ENCODE measurements at places on chromosomes 12 and 14.

DNA sequence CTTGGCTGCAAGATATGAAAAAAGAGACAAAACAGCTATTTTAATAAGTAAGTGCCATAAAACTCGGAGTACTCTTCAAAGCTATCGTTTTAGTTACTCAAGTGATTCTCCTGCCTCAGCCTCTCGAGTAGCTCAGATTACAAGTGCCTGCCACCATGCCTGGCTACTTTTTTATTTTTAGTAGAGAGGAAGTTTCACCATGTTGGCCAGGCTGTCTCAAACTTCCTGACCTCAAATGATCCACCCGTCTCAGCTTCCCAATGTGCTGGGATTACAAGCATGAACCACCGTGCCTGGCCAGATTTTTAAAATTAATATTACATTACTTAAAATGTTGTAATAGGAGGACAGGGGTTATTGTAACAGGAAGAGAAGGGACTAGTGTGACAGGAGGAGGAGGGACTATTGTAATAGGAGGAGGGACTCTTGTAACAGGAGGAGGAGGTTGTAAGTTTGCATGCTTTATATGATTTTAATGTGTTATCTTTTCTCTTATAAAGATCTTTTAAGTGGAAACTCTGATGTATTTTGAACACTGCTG lies 61.3 kb downstream of the KITLG start:
- no peak for DNase-seq

GRCh38 chr14:79281244-79282152 lies 929.8 kb downstream of the DIO2 start:
- DNase-seq, result peak; percentile 8

DNA sequence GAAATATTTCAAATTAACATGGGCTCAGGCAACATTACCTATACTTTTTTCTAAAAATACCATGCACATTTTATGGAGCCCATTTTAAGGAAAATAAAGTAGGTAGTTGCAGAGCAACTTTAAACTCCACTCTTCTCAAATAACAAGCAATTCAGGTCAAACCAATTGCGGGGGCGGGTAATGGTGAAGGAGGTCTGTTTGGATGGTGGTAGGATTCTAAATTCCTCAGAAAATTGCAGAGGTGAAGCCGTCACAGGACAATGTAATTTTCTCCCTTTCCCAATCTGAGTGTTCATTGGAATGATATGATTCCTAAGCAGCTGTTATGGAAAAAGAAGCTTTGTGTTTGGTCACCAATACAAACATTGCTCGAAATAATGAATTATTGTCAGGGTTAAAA lies 11.6 kb downstream of the PKP2 start:
- DNase-seq, result no peak

DNA sequence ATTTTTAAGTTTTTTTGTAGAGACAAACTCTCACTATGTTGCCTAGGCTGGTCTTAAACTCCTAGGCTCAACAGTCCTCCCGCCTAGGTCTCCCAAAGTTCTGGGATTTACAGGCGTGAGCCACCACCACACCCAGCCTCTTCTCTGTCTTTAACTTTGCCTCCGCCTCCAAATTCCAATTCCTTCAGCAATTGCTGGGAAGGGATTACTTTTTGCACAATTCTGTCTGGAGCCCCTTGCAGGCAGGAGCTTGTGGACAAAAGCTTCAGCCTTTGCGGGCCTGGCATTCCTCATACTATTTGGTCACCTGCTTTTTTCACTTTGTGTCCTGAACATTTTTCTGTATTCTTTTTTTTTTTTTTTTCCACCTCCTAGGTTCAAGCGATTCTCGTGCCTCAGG lies 26.0 kb downstream of the SH2B3 start:
- no peak for DNase-seq

GRCh38 chr12:47722941-47723631 lies 2.2 kb downstream of the ENDOU start:
- DNase-seq, result no peak

DNA sequence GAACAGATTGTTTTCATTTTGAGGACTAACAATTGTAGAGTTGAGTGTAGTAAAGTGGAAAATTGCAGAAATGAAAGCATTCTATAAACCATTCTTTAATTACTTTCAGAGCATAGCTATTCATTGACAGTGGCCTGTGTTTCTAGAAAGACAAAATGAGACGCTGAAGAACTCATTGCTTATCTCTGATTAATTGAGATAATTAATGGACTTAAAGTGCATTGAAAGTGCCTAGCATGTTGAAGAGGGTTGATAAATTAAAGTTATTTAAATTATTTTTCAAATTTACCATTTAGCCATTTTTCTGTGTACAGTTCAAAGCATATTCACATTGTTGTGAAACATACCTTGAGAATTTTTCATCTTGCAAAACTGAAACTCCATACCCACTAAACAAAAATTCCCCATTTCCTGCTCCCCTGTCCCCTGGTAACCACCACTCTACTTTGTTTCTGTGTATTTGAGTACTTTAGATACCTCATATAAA lies 57.4 kb downstream of the DAAM1 start:
- no peak for DNase-seq

DNA sequence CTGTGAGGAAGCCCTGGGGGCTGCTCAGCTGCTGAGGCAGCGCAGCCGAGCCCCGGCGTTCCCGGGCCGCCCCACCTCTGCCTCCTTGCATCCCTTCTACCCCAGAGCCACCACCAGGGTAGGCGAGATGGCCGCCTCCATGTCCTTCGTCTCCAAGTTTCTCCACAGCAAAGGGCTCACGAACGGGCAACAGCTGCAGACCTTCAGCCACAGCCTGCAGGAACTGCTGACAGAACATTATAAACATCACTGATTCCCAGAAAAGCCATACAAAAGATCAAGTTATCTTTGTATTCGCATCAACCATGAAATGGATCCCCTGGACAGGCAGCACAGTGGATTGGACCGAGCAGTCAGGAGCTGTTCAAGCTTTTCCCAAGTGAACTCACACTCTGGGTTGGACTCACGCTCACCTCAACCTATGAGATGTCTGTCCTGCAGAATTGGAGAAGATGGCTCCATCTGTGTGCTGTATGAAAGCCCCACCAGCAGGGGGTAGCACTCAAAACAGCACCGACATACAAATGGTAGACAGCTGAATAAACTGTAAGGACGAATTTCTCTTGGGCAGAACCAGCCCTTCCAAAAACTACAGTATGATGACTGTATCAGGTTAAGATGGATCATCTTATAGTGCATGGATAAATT lies 19.4 kb upstream of the A2M start:
- no peak for DNase-seq

DNA sequence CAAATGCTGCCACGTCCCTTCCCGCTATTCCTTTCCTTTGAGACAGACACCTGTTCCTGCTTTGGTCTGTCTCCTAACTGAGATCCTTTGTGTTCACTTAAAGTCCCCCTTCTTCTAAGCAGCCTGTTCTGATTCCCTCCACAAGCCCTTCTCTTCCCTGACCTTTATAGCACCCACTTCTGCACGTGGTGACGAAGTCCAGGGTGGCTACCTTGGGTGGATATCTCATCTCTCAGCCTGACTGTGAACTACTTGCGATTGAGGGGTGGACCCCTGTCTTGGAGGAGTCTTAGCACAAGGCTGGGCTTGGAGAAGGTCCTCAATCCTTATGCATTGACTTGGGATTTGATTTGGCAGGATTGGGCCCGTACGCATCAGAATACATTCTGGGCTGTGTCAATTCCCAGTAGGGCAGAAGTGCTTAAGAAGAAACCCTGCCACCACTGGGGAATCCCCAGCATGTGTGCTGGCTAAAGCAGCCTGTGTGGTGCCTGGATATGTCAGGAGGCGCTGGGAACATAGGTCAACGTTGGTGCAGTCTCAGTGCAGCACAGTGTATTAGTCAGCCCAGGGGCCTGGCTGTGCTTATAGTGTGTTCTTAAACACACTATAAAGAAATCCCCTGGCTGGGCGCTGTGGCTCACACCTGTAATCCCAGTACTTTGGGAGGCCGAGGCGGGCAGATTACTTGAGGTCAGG lies 23.6 kb downstream of the KRT80 start:
- no peak for DNase-seq

GRCh38 chr12:124422142-124422569 lies 127.3 kb downstream of the RFLNA start:
- peak; percentile 90 for DNase-seq

DNA sequence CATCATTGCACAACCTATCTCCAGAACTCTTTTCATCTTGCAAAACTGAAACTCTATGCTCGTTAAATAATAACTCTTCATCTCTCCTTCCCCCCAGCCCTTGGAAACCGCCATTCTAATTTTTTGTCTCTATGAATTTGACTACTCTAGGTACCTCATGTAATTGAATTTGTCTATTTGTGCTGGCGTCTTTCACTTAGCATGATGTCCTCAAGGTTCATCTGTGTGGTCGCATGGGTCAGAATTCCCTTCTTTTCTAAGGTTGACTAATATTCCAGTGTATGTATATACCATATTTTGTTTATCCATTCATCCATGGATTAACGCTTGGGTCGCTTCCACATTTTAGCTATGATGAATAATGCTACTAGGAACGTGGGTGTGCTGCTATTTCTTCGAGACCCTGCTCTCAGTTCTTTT lies 80.1 kb downstream of the PLXNC1 start:
- DNase-seq, result no peak

DNA sequence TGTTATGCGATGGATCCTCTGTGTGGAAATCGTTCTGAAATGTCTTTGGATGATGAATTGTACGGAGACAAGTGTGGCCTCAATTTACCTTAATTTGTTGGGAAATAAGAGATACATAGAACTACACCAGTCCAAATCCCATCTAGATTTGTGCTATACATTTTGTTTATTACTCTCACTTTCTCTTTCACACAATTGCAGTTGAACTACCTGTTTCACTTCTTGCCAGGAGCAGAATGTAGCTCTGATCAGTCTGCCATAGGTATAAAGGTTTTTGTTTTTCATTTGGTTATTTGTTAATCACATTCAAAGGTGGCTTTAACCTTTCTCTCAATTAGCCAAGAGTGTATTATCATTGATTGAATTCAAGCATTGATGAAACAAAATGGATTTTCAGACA lies 268.2 kb downstream of the SNAPC1 start:
- DNase-seq, result no peak

DNA sequence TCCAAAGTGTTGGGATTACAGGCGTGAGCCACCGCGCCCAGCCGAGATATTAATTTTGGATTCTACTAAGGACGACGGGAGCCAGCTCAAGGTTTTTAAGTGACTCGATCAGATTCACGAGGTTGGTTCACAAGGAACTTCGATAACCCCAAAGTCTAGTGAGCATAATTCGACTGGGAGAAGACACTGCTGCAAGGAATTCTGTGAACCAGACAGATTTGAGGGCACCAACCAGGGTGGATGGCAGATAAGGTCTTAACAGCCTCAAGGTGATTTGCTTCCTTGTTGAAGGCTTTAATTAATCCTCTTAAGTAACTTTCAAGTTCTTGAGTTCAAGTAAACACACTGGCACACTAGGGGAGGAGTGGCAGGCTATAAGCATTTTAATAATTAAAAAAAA lies 1.1 kb upstream of the KLHDC2 start:
- no peak for DNase-seq

DNA sequence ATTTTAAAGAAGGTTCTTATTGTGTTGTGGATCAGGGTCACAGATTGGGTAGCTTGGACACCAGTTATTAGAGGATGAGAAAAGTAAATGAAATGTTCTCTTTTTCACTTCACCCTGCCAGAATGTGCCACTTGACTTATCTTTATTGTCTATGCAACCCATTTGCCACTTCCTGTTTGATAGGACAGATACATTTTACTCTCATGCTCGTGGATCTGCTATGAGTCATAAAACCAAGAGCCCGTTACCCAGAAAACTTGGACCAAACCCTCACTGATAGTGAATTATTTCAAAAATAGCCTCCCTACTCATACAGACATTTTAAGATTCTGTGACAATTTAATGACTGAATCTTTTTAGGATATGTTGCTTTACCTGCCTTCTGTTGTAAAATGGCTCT lies 1.8 kb downstream of the ISCA2 start:
- DNase-seq, result no peak

DNA sequence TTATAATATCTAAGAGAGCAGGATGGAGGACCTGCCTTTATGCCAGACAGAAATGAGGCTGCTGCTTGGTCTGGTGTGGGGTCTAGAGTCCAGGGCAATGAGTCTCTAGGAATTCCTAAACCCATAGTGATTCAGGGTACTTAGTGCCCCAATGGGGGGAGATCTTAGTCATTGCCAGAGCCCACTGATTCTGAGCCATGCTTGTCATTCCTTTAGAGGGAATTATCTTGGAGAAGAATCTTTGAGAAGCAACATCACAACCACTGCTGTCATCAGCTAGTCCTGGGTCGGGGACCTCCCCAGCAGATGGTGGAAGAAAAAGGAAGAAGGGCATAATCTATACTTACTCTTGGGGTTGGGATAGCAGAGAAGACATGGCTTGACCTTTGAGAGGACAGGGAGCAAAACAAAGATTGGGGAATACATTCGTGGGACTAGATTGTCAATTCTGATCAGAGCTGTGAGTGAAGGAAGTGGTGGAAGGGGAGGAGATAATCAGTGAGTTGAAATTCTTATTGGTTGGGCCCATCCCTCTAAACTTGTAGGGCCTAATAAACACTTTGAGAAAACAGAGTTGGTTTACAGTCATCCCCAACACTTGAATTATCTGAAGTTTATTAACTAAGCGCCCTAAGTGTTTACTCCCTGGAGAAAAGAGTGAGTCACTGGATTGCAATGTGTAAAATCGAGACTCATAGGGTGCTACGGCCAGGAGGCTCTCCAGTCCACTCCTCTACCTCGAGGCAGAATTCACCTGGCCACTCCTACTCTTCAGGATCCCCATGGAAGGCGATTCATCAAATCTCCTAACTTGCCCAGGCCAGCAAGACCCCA lies 3.0 kb upstream of the KRT3 start:
- no peak for DNase-seq

DNA sequence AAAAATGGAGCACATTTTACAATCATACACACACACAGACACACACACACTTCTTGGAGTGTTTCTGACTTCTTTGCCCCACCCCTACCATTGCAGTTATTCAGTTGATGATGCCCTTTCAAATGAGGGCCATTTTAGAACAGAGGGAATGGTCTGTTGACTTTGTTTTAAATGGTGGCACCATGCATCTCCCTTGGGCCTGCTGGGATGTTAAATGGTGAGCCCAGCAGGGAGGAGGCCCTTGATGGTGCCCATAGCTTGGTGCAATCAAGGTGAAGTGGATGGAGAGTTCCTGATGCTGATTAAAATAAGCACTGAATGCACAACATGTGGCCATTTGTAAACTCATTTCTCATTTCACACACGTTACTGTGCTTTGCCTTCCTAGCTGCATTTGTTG lies 13.3 kb downstream of the C12orf75 start:
- DNase-seq, result no peak

- DNase-seq, result no peak
These were observed 27.6 kb downstream of the BICD1 start for GRCh38 chr12:32134101-32134888.

GRCh38 chr12:72173974-72174373 lies 98.2 kb upstream of the TRHDE start:
- no peak for DNase-seq

- no peak for DNase-seq
These were observed 843.9 kb upstream of the TMEM132C start for GRCh38 chr12:127422935-127423566.

- no peak for DNase-seq
These were observed 5.9 kb downstream of the FGF6 start for GRCh38 chr12:4439736-4440135.
